A673 (cell line): ENCODE measurements at places on chromosomes 11 and 22. TPM values are rescaled to one million over a fixed set of nuclear protein-coding genes. Genes with fewer than 3 reads are reported as not detected.

GRCh38 chr11:61733120-61733978 lies 19.1 kb upstream of the MYRF start:
- no peak overlapping the region for H3K4me3 ChIP-seq
- peak; percentile 93 for DNase-seq
- peaks cover 19% of the 10 kb centered on the region for H3K36me3 ChIP-seq
- no peak overlapping the region for H3K27ac ChIP-seq
- no peaks in the 10 kb centered on the region for H3K27me3 ChIP-seq

DNA sequence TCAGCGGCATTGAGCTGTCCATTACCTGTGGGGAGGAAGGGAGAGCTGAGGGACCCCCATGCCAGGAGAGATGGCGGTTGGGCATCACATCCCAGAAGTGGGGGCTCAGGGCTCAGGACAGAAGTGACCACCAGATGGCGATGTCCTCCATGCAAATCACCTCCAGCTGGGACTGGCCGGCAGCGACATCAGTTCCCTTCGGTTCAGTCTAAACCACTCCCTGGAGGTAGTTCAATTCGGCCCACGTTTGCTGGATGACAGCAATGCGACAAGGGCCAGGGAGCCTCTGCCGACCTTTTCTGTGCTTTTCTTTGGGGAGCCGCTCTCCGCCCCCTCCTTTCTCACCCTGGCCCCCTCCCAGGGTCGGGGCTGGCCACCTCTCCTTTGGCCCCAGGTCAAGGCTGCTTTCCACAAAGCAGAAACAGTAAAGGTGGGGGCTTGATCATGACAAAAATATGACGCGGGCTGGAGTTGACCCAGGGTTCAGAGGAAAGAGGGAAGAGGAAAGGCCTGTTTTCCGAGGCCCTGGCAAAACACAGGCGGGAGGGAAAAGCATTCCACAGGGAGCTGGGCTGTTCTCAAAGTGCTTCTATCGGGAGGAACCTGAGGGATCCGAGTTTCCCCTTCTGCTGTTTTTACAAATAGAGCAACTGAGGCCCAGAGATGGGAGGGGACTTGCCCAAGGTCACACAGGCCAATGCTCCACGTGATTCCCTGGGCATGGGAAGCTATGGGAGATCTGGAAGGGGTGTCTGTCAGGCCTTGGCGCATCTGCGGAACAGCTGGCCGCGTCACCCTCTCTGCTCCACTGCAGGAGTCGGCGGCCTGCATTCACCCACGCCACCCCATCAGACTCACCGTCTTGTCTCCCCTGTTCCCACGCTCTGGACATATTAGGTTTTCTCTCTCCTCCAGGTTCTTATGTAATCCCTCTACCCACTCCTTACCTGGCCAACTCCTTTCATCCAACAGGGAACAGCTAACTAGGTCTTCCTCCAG lies 54.7 kb downstream of the FBXO7 start:
- DNase-seq, result peak; percentile 78
- H3K27ac ChIP-seq, result no peak overlapping the region
- peaks cover 6% of the 10 kb centered on the region for H3K4me1 ChIP-seq
- no peak overlapping the region for H3K4me3 ChIP-seq
- no peaks in the 10 kb centered on the region for H3K36me3 ChIP-seq

DNA sequence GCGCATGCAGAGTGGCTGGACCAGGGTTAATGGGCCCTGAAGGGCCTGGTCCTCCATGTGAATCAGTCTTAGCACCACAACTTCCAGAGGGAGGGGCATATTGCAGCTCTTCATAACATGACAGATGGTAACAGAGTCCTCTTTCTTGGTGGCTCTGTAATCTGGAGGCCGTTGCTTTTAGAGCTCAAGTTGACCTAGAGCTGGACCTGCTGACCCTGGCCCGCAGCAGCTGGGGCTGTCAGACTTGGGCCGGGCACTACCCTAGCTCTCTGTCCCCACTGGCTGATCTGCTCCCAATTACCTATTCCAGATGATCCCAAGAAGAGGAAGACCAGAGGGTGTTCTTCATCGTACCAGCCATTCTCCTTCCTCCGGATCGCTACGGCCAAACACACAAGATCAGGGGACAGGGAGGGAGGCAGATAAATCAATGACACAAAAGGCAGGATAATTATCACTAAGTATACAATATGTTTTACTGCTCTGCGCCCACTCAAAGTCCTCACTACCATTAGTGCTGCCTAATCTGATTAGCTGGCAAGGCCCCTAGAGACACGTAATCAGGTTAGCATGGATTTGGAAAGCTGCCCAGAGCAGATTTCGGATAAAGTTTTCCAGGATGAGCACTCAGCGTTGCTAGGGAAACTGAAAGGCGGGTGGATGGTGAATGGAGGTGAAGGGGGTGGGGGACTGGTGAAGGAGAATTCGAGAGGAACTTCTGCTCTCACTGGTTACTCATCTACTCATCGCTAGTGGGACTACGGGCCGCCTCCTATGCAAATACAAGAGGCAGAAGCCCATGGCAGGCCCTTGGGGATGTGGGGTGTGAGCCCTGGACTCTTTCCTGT lies 64.5 kb upstream of the PHOX2A start:
- peaks cover 69% of the 10 kb centered on the region for H3K27me3 ChIP-seq
- peak; percentile 99 for DNase-seq
- H3K4me1 ChIP-seq, result peaks cover 20% of the 10 kb centered on the region
- H3K4me3 ChIP-seq, result no peak overlapping the region
- H3K27ac ChIP-seq, result no peak overlapping the region
- H3K36me3 ChIP-seq, result no peaks in the 10 kb centered on the region

- no peak overlapping the region for H3K4me3 ChIP-seq
- no peak for DNase-seq
- no peaks in the 10 kb centered on the region for H3K4me1 ChIP-seq
- H3K27ac ChIP-seq, result no peak overlapping the region
Measured at GRCh38 chr11:3219281-3219892, 774 bp upstream of the MRGPRG start.

DNA sequence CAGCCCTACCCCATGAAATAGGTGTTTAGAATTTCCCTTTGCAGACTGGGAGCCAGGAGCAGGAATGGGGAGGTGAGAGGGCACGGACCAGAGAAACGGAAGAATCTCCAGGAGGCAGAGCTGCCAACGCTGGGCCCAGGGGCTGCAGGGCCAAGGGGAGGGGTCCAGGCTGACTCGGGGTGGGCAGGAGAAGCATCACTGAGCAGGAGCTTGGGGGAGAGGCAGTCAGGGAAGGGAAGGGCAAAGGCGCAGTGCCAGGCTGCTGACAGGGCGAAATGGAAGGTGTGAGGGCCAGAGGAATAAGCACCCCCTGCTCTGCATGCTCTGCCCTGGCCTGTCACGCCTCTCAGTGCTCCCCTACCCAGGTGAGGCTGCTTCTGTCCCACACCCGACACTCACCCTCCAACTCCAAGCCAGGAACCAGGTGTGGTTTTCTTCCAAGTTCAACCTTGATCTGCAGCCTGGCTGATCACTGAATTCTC lies 14.5 kb downstream of the LRRC32 start:
- no peak overlapping the region for H3K27ac ChIP-seq
- no peaks in the 10 kb centered on the region for H3K36me3 ChIP-seq
- no peaks in the 10 kb centered on the region for H3K27me3 ChIP-seq
- no peaks in the 10 kb centered on the region for H3K4me1 ChIP-seq
- no peak for DNase-seq

- no peak overlapping the region for H3K27ac ChIP-seq
- no peak for DNase-seq
- H3K4me3 ChIP-seq, result no peak overlapping the region
- H3K27me3 ChIP-seq, result no peaks in the 10 kb centered on the region
- no peaks in the 10 kb centered on the region for H3K4me1 ChIP-seq
- H3K36me3 ChIP-seq, result no peaks in the 10 kb centered on the region
Measured at GRCh38 chr11:30619767-30620166, 33.6 kb upstream of the MPPED2 start.

DNA sequence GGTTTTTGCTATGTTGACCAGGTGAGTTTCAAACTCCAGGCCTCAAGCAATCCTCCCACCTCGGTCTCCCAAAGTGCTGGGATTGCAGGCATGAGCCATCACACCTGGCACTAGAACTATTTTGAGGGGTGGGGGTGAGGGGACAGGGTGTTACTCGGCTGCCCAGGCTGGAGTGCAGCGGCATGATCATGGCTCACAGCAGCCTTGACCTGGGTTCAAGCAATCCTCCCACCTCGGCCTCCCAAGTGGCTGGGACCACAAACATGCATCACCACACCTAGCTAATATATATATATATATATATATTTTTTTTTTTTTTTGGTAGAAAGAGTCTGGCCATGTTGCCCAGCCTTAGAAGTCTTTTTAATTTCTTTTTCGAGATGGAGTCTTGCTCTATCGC lies 17.1 kb upstream of the IFITM3 start:
- no peaks in the 10 kb centered on the region for H3K36me3 ChIP-seq
- no peak for DNase-seq
- H3K4me1 ChIP-seq, result peaks cover 14% of the 10 kb centered on the region
- no peaks in the 10 kb centered on the region for H3K27me3 ChIP-seq

DNA sequence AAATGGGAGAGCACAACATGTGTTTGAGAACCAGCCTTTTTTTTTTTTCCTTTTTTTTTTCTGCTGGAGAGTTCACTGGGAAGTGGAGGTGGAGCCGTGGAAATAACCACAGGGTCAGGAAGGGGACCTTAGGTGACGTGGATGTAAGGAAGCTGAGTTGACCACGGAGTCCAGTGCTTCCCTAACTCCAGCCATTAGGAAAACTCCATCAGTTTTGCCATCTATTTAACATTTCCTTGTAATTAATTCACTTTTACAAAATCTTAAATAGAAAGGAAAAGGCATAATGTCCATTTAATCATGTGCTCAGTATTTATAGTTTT lies 2.0 kb upstream of the CDK2AP2 start:
- H3K4me1 ChIP-seq, result peaks cover 26% of the 10 kb centered on the region
- no peak for DNase-seq
- no peaks in the 10 kb centered on the region for H3K36me3 ChIP-seq
- H3K27me3 ChIP-seq, result no peaks in the 10 kb centered on the region
- no peak overlapping the region for H3K4me3 ChIP-seq

GRCh38 chr22:21677606-21678443 lies 12.0 kb downstream of the PPIL2 start:
- no peak overlapping the region for H3K4me3 ChIP-seq
- DNase-seq, result no peak
- no peaks in the 10 kb centered on the region for H3K27me3 ChIP-seq
- no peaks in the 10 kb centered on the region for H3K4me1 ChIP-seq

- H3K36me3 ChIP-seq, result no peaks in the 10 kb centered on the region
- H3K4me1 ChIP-seq, result peaks cover 7% of the 10 kb centered on the region
- no peak for DNase-seq
- no peaks in the 10 kb centered on the region for H3K27me3 ChIP-seq
- no peak overlapping the region for H3K27ac ChIP-seq
Measured at GRCh38 chr11:70556884-70557741, 158.8 kb downstream of the CTTN start.

DNA sequence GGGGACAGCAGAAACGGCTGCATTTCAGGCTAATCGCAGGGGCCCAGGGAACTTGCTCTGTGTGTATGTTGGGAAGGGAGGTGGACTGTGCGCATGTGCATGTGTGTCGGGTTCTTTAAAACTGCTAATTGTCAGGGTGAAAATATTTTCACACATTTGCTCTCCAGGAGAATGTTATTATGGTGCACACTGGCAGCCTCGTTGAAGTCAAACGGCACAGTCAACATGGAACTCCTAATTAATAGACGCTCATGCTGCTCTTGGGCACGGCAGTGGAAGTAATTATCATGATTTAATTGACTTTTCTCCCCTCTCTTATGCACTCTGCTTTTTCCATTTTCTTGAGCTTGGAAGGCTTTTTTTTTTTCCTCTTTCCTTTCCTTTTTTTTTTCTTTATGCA lies 92.6 kb downstream of the TSPAN18 start:
- H3K36me3 ChIP-seq, result no peaks in the 10 kb centered on the region
- H3K27ac ChIP-seq, result no peak overlapping the region
- no peak overlapping the region for H3K4me3 ChIP-seq
- H3K27me3 ChIP-seq, result no peaks in the 10 kb centered on the region
- no peaks in the 10 kb centered on the region for H3K4me1 ChIP-seq

- DNase-seq, result no peak
- no peak overlapping the region for H3K4me3 ChIP-seq
- H3K36me3 ChIP-seq, result no peaks in the 10 kb centered on the region
- H3K27me3 ChIP-seq, result no peaks in the 10 kb centered on the region
- H3K27ac ChIP-seq, result no peak overlapping the region
- H3K4me1 ChIP-seq, result no peaks in the 10 kb centered on the region
Measured at GRCh38 chr11:12117611-12118010, 7.2 kb downstream of the MICAL2 start.

GRCh38 chr11:117230999-117231841 lies 653 bp downstream of the PCSK7 start:
- peaks cover 3% of the 10 kb centered on the region for H3K36me3 ChIP-seq
- no peaks in the 10 kb centered on the region for H3K27me3 ChIP-seq
- peak overlapping the region; percentile 99 for H3K4me3 ChIP-seq

- DNase-seq, result no peak
- no peaks in the 10 kb centered on the region for H3K36me3 ChIP-seq
- H3K4me1 ChIP-seq, result peaks cover 14% of the 10 kb centered on the region
- no peaks in the 10 kb centered on the region for H3K27me3 ChIP-seq
- no peak overlapping the region for H3K27ac ChIP-seq
Measured at GRCh38 chr11:76801225-76801624, 18.1 kb downstream of the TSKU start.

- H3K27me3 ChIP-seq, result peaks cover 41% of the 10 kb centered on the region
- no peak overlapping the region for H3K27ac ChIP-seq
- H3K4me1 ChIP-seq, result no peaks in the 10 kb centered on the region
Measured at GRCh38 chr11:2135648-2136201, 3.5 kb downstream of the IGF2 start.

- no peak overlapping the region for H3K4me3 ChIP-seq
- peaks cover 16% of the 10 kb centered on the region for H3K4me1 ChIP-seq
- no peaks in the 10 kb centered on the region for H3K36me3 ChIP-seq
- no peaks in the 10 kb centered on the region for H3K27me3 ChIP-seq
- peak; percentile 28 for DNase-seq
Measured at GRCh38 chr11:121634889-121635288, 182.1 kb upstream of the SORL1-AS1 start.

DNA sequence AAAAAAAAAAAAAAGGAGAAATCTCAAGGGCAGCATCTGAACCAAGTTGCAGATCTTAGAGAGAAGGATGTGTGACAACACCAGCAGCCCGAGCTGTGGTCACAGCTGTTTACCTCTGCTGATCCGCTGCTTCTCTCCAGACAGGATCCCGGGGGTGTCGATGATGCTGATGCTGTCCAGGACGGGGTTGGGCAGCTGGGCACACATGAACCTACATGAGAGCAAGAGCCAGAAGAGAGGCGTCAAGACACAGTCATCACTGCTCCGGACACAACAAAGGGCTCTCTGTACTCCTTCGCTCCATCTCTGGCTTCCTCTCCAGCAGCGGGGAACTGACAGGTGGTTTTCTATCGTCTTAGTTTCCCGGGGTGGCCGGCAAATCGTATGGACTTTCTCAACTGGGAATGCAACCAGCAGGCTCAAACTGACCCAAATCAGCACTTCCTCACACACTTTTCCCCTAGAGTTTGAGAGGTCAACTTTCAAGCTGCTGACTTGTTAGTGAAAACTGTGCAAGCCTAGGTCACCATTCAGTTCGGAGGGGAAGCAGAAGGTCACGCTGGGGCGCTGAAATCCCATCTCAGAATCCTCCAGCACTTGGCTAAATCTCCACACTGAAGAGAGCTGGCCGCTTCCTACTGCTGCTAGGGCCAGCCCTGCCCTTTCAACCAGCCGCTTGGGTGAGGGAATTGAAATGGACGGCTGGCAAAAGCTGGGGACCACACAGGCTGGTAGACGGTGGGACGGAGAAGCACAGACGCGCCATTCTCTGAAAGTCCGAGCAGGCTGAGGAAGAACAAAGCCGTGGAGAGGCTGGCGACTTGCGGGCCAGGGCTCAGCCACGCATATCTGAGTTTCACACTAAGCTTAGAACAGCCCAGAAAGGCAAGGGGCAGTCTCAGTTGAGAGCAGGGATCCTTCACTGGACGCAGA lies 3.8 kb downstream of the EHD1 start:
- H3K4me1 ChIP-seq, result peaks cover 22% of the 10 kb centered on the region
- no peaks in the 10 kb centered on the region for H3K27me3 ChIP-seq
- H3K27ac ChIP-seq, result no peak overlapping the region
- H3K4me3 ChIP-seq, result no peak overlapping the region

The PKNOX2 gene
- total RNA-seq, result 1.1 and 1.4 TPM in 2 replicates

The NXPE4 gene
- not detected in 2 replicates for total RNA-seq

The FEN1 gene
- 140 and 152 TPM in 2 replicates for total RNA-seq

The ABCC8 gene
- not detected in 2 replicates for total RNA-seq

The PHRF1 gene
- total RNA-seq, result 40.2 and 43.0 TPM in 2 replicates
